ENCODE measurements at places on chromosomes 2 and 18.

DNA sequence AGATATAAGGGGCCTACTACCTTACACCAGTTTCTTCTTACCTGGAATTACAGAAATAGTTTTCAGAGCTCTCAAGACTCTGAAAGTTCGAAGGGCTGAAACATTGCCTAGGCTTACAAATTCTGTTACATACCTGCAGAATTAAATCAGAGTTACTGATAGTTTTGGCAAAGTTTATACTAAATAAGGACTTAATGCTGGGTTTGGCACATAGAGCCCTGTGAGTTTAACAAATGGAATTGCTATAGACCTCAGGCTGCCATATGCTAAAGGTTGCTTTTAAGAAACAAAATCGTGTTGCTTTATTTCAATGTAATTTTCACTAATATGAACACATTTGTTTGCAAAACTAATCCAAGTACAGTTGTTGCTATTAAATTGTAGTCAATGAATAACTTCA, 40.1 kb downstream of the SCN3A start:
- no peak for DNase-seq

DNA sequence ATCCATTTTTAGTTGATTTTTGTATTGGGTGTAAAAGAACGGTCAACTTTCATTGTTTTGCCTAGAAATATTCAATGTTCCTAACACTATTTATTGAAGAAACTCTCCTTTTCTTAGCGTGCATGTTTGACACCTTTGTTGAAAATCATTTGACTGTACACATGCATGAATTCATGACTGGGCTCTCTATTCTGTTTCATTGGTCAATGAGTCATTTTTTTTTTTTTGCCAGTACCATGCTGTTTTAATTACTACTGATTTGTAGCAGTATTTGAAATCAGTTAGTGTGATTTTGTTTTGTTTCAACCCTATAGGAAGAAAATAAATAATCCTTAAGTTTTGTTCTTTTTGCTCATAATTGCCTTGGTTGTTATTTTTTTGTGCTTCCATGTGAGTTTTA, 828.7 kb downstream of the SUCLG1 start:
- no peak for DNase-seq

GRCh38 chr2:18704276-18704675, 114.9 kb upstream of the NT5C1B start:
- no peak for DNase-seq

DNA sequence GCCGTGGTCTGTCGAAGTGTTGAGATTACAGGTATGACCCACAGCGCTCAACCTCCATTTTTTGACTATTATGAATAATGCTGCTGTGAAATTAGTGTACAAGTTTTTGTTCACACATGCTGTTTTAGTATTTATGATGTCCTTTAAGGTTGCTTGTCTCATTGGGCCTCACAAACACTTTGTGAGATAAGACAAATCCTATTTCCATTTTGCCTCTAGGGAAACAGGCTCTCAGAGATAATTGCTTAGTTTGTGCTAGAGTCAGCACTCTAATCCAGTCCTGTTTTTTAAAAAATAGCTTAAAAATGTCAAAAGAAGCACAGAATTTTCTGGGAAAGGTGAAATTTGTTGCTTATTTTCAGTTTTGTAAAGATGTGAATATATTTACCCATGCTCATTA, 43.3 kb upstream of the CUL3 start:
- DNase-seq: no peak

DNA sequence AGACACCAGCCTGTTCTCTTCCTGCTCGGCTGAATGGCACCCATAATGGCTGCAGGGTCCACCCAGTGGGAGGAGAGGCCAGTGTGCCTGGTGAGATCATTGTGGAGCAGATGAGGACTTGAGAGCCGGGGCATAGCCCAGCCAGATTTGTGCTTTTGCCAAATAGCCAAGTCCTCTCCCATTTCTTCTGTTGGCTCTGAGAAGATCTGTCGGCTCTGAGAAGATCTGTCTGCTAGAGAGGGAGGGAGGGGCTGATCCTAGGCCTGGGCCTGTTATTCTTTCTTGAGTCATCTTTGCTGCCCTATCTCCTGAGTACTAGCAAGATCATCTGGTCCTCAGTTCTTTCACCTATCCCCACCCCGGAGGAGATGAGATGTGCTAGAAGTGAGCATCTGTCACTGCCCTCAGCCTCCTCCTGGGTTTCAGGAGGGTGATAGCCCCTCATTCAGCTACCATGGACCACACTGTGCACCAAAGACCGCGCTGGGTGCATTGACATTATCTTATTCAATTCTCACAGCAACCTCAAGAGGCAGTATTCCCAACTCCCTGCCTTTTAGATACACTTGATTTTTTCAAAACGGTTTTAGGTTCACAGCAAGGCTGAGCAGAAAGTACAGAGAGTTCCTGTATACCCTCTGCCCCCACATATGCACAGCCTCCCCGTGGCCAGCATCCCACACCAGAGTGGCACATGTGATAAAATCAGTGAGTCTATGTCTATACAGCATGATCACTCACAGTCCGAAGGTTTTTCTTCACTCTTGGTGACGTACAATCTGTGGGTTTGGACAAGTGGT, 98.6 kb downstream of the CAPN13 start:
- DNase-seq: no peak

DNA sequence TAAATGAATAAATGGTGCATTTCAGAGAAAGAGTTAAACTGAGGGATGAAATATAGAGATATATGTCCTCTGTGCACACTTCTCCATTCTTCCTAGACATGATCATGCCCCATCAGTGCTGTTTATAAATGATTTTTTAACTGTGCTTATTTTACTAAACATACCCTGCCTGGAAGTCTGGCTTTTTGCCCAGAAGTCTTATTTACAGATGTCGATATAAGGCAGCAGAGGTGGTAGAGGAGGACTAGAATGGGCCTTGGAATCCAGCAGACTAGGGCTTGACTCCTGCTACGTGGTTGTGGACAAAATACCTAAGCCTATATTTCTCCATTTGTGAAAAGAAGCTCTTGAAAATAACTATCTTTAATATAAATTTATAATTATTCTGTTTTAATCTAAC, 355.5 kb downstream of the RAD51AP2 start:
- no peak for DNase-seq

- DNase-seq: no peak
Measured at GRCh38 chr2:33219850-33220275, 256.6 kb upstream of the RASGRP3 start.

- no peak for DNase-seq
Measured at GRCh38 chr2:182230561-182230960, 196.3 kb downstream of the PDE1A start.

DNA sequence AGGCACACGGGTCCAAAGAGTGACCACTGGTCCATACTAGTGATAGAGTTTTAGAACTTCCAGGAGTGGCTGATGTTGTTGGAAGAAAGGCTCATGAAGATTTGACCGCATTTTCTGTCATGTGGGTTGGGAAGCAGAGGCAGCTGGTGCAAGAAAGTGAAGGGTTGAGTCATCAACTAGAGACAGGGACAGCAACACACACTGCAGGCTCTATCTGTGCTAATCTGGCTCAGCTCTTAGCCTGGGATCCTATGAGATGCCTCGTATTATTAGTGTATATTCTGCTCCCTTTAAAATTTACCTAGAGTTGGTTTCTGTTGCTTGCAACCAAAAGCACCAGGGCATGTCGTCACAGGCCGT, 2.5 kb upstream of the SH3RF3 start:
- no peak for DNase-seq

- no peak for DNase-seq
Measured at GRCh38 chr2:20584399-20585358, 66.2 kb downstream of the HS1BP3 start.

DNA sequence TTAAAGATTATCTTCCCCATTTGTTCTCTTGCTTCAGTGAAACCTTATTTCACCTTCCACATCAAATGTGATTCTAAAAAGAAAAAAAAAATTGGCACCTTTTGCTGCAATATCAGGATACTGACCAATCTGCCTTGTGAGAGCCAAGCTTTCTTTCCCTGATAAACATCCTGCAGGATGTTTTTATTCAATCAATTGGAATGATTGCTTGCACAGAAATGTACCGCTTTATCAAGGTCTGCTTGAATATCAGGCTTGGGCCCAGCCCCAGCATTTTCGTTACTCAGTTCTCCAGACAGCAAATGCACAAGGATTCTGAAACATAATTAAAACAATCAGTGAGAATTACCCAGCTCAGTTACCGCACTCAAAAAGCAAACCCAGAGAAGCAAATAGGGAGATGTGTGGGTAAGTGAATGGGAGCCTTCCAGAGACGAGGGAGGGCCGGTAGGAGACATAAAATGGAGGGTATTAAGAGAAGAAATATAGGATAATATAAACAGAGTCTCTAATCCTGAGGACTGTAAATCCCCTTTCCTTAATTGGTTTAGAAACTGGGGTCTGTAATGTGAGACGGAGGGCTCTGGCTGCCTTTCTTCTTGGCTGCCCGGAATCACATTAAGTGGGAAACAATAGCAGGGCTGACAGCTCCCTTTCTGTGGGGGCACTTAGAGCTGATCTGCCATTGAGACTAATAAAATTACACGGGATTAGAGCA, 291.8 kb downstream of the ICOS start:
- DNase-seq: no peak

DNA sequence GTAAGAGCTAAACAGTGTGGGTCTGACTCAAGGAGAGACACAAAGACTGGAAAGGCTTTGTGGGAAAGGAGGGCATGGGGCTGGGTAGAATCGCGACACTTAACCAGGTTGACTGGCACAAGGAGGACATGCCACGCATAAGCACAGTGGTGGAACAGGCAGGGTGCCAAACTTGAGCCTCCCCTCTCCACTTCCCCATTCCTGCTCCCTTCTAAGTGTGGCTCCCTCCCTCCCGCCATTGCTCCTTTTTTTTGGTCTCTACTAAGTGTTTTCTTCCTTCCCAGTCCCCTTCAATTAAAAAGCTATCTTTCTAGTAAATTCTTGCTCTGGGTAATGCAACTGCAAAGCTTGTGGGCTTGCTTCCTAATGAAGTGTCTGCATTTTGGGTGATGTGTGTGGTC, 40.3 kb upstream of the ZFP36L2 start:
- no peak for DNase-seq

GRCh38 chr2:118845005-118845521, 2.4 kb downstream of the EN1 start:
- DNase-seq: no peak

GRCh38 chr2:223549215-223549614, 52.9 kb downstream of the SCG2 start:
- DNase-seq: no peak

- DNase-seq: no peak
Measured at GRCh38 chr2:177165061-177165583, 47.5 kb upstream of the HNRNPA3 start.

DNA sequence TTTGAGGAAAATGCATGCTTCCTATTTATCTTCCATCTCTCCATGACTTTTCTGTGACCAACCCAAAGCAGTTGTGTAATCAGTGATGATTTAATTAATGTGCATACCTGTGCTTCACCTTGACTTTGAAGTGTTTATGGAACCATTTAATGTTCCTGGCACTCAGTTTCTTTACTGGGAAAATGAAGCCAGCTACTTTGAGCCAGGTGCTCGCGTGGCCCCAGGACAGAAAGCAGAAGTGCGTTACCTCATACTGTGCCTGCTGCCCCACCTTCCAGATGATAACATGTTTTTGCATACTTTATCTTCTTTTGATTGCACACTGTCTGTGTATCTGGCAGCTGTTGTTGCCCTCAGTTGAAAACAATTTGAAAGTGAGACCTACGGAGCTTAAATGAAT, 61.3 kb downstream of the PMAIP1 start:
- DNase-seq: no peak

- no peak for DNase-seq
Measured at GRCh38 chr2:78989051-78989450, 36.5 kb upstream of the REG3G start.

GRCh38 chr18:35334821-35335220, 9.4 kb downstream of the ZNF24 start:
- no peak for DNase-seq

DNA sequence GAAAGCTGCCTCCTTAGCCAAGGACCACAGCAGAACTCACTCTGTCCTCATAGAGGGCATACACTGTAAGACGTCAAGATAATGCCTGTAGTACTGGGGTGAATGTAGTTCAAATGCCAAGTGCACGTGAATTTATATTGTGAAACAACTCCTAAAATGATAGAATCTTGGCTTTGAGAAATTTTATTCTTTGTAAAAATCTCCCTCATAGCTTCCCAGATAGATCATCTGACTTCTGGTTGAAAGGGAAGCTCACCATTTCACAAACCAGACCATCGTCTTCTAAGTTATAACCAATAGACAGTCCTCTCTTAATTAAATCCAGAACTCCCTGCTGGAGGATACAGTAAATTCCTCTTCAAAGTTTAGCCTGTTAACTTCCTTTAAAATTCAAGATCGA, 110.9 kb upstream of the MSTN start:
- no peak for DNase-seq

DNA sequence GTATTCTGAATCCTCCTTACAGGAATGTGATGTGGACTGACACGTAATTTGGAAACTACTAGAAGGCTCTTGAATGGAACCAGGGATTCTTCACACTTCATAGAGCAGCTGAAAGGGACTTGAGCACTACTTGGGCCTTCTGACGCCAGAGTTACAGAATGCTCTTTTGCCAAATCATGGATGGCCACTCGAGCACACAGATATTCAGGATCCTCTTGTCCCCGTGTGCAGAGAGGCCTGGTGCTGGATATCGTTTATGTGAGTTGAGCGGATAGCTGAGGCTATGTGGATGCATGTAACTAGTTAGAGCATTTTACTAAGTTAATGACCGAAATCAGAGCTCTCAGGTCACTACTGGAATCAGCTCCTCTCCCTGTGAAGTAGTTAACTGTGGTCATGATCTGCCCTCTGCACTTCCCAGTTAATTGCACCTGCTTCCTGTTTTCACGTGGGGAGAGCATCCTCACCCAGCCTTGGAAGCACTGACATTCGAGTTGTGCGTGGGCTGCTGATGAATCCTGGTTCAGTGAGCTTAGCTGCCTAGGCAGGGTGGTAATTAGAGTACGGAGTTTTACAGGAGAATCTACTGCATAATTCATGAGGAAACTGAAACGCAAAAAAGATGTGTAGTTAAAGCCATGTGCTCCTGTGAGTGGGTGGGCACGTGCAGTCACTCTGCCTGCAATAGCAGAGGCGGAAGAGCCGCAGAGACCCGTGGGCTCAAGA, 5.2 kb upstream of the TPO start:
- DNase-seq: no peak

DNA sequence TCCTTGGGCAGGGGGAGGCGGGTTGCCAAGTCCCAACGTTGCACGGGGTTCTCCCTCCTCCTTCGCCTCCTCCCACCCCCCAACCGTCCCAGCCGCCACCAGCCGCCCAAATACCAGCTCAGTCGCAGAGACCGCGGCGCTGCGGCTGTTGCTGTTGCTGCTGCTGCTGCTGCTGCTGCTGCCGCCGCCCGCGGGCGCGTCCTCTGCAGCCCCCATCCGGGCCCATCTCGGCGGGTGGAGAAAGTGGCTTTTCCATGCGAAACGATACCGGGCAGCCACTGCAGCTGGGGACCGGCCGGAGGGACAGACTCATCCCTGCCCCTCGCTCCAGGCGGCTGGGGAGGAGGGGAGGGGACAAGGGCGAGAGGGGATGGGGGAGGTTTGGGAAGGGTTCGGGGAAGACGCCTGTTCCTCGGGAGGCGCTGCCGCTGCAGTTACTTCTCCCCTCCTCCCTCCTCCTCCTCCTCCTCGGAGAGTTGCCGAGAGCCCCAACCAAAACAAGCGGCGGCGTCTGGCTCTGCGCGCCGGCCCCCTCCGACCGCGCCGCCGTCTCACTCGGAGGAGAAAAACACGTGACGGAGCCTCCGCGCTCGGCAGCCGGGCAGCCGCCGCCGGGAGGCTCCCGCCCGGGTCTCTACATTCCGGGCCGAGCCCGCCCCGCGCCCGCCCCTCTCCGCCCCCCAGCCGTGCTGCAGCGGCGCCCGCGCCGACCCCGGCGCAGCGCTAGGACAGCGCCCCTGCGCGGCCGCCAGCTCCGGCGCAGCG, at the start of gene IRS1:
Gene IRS1 (minus strand): TSS at position 610 of the 765 bp plus-strand sequence. CDS start 1,082 bp downstream, outside the sequence.
- peak; percentile 70 for DNase-seq

- DNase-seq: no peak
Measured at GRCh38 chr2:179749210-179749609, 112.2 kb downstream of the ZNF385B start.
